ENCODE measurements at places on chromosomes 2 and 18. TPM values are rescaled to one million over a fixed set of nuclear protein-coding genes. Genes with fewer than 3 reads are reported as not detected.
A peak's percentile ranks its signal among the peaks of the same experiment; 100 is the strongest.

DNA sequence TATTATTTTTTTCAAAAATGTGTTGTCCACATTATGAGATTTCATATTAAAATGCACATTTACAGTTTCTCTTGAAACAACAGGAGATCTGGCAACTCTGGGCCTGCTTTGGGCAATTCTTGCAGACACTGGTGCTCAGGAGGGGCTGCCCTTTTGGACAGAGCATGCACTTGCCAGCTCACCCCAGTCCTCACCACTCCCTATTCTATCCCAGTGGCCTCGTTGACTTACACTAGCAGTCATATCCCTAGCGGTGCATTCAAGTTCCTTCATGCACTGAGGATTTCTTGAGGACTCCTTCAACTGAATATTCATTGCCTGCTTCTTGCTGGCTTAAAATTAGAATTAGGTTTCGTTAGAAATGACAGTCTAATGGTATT is 87.9 kb upstream of the FHL2 start:
- H3K4me1 ChIP-seq: peaks cover 33% of the 10 kb centered on the region
- H3K27me3 ChIP-seq: no peaks in the 10 kb centered on the region
- H3K36me3 ChIP-seq: no peaks in the 10 kb centered on the region
- peak overlapping the region; percentile 82 for H3K27ac ChIP-seq

GRCh38 chr2:124816007-124816406 is 790.9 kb downstream of the CNTNAP5 start:
- no peaks in the 10 kb centered on the region for H3K27me3 ChIP-seq
- DNase-seq: no peak
- no peaks in the 10 kb centered on the region for H3K36me3 ChIP-seq
- no peak overlapping the region for H3K27ac ChIP-seq
- H3K4me1 ChIP-seq: no peaks in the 10 kb centered on the region

DNA sequence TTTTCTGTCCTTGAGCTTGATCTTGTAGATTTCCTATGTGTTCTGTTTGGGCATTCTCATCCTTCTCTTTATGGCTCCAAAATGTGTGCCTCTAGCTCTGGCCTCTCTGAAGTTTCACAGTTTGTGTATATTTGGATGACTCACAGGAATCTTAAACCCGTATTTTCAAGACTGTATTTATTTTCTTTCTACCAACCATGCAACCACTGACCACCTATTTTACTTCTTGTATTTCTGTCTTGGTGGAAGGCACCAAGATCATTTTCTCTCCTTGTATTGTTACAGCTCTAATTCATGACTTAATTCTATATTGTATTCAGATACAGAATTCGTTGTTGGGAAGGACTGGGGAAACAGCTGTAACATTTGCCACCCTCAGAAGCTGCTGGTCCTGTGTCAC is 39.5 kb downstream of the ACSL3 start:
- H3K4me1 ChIP-seq: peaks cover 19% of the 10 kb centered on the region
- H3K4me3 ChIP-seq: no peak overlapping the region
- H3K27ac ChIP-seq: no peak overlapping the region
- H3K36me3 ChIP-seq: no peaks in the 10 kb centered on the region
- DNase-seq: no peak
- H3K27me3 ChIP-seq: no peaks in the 10 kb centered on the region

GRCh38 chr2:72149556-72150156 is 2.0 kb upstream of the CYP26B1 start:
- no peaks in the 10 kb centered on the region for H3K36me3 ChIP-seq
- peaks cover 30% of the 10 kb centered on the region for H3K27me3 ChIP-seq
- no peak overlapping the region for H3K27ac ChIP-seq
- DNase-seq: no peak
- peaks cover 48% of the 10 kb centered on the region for H3K4me1 ChIP-seq

- H3K36me3 ChIP-seq: no peaks in the 10 kb centered on the region
- peak overlapping the region; percentile 84 for H3K27ac ChIP-seq
- peaks cover 26% of the 10 kb centered on the region for H3K4me1 ChIP-seq
- no peaks in the 10 kb centered on the region for H3K27me3 ChIP-seq
- H3K4me3 ChIP-seq: no peak overlapping the region
- peak; percentile 71 for DNase-seq
Measured at GRCh38 chr18:62486290-62486964, 36.4 kb upstream of the ZCCHC2 start.

DNA sequence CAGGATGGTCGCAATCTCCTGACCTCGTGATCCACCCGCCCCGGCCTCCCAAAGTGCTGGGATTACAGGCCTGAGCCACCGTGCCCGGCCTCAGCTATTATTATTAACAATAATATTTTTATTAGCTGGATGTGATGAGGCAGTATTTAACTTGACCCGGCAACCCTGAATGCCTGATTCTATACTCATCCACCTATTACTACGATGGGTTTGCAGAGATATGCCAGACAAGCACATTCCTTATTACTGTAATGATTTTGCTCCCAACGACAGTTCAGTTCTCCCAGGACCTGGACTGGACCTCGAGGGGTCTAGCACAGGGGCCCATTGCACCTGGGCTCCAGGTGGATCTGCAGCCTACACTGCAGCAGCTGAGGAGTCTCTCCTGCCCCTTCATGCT is 32.6 kb downstream of the BMP10 start:
- no peak for DNase-seq
- no peak overlapping the region for H3K4me3 ChIP-seq
- no peak overlapping the region for H3K27ac ChIP-seq
- no peaks in the 10 kb centered on the region for H3K27me3 ChIP-seq

DNA sequence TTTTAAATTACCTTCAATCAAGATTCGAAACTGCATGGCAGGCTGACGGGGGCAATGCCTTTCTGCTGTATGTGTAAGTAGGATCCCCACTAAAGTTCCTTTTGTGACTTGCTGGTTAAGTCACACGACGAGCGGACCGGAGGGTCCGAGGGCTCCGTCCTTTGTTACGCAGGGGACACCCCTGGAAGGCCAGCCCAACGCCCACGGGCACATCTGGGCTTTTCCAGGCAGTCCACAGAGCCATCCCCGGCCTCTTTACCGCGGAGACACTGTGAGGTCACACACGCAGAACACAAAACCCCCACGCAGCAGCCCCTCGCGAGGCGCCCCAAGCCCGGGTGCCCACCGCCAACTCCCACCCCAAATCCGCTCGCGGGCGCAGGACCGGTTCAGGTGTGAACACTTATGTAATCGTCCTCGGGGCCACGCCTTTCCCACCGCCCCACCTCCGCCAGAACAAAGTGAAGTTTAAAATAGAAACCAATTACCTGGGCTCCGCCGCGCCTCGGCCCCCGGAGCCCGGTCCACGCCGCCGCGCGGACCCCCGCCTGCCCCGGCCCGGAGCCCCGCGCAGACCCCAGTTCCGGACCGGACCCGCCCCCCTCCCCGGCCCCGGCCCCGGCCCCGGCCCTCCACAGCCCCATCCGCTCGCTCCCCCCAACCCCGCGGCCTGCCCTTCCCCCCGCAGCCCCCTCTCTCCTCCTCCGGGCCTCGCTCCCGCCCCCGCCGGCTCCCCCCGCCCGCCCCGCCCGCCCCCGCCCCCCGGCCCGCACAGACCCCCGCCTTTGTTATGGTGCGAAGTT is 4.2 kb downstream of the ZNF516 start:
- H3K27ac ChIP-seq: peak overlapping the region; percentile 37
- H3K27me3 ChIP-seq: no peaks in the 10 kb centered on the region
- H3K36me3 ChIP-seq: no peaks in the 10 kb centered on the region
- peak overlapping the region; percentile 65 for H3K4me3 ChIP-seq
- H3K4me1 ChIP-seq: peaks cover 19% of the 10 kb centered on the region

DNA sequence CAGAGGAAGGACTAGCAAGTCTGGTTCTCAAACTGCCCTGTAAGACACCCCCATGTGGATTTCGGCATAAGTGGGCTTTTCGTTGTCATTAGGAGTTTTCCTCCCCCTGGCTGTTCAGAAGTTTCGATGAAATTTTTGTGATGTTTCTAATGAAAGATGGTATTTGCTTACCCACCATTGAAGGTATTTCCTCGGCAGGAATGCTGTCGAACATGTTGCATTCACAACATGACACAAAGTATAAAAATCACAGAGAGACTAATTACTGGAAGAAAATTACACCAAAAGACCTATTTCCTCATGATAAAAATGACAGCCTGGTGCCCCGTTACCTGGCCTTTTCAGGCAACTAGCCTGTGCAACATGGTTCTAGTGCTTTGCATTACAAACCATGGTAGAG is 144.9 kb downstream of the TXNL1 start:
- H3K4me1 ChIP-seq: no peaks in the 10 kb centered on the region
- H3K27ac ChIP-seq: no peak overlapping the region
- H3K36me3 ChIP-seq: no peaks in the 10 kb centered on the region
- H3K27me3 ChIP-seq: no peaks in the 10 kb centered on the region
- no peak overlapping the region for H3K4me3 ChIP-seq

- H3K27ac ChIP-seq: peak within 1 kb of the TSS; percentile 97
- H3K4me3 ChIP-seq: peak within 1 kb of the TSS; percentile 82
- peaks cover 10% of the 10 kb centered on the region for H3K4me1 ChIP-seq
- H3K27me3 ChIP-seq: no peaks in the 10 kb centered on the region
- H3K36me3 ChIP-seq: no peaks in the 10 kb centered on the region
Measured at GRCh38 chr2:159285929-159286708, at the start of gene WDSUB1. Gene WDSUB1 (minus strand): TSS chr2:159286703. CDS start chr2:159283069, 3,634 bp downstream.

DNA sequence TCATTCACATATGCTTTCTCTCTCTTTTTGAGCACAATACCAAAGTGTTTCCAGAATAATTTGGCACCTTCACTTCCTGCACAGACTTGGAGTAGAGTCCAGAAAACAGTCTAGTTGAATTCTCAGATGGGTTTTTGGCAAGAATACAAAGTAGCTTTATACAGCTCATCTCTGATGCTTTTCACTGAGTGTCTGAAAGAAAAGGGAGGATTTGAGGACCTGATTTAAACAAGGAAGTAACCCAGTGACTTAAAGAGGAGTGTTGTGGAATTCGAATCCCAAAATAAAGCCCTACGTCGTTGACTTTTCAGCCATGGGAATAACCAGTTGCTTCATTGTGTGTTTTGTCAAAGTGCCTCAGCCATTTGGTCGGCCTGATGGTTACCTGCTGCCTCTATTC is 31.8 kb downstream of the METAP1D start:
- no peaks in the 10 kb centered on the region for H3K36me3 ChIP-seq
- no peak for DNase-seq
- no peaks in the 10 kb centered on the region for H3K4me1 ChIP-seq
- no peaks in the 10 kb centered on the region for H3K27me3 ChIP-seq
- H3K4me3 ChIP-seq: no peak overlapping the region

DNA sequence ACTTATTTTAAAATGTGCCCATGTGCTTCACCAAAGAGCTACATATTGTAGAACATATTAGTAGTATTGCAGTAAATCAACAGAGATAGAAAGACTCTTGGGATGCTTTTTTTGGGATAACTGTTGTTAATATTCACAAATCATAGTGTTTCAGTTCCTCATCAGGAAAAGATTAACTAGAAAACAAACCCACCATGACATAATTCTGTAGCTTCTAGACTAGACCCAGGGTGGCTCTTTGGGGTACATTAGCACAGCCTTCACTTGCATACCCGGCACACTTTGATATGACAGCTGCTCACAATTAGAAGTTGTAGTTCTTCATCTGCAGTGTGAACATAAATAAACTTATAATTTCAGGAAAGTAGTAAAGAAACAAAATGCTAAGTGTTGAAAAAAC is 154.2 kb downstream of the ATP9B start:
- no peak for DNase-seq
- H3K36me3 ChIP-seq: no peaks in the 10 kb centered on the region
- no peak overlapping the region for H3K4me3 ChIP-seq
- H3K27me3 ChIP-seq: no peaks in the 10 kb centered on the region
- no peaks in the 10 kb centered on the region for H3K4me1 ChIP-seq

- H3K27ac ChIP-seq: no peak overlapping the region
- DNase-seq: no peak
- no peaks in the 10 kb centered on the region for H3K27me3 ChIP-seq
Measured at GRCh38 chr2:186726938-186727337, 33.1 kb downstream of the FAM171B start.

DNA sequence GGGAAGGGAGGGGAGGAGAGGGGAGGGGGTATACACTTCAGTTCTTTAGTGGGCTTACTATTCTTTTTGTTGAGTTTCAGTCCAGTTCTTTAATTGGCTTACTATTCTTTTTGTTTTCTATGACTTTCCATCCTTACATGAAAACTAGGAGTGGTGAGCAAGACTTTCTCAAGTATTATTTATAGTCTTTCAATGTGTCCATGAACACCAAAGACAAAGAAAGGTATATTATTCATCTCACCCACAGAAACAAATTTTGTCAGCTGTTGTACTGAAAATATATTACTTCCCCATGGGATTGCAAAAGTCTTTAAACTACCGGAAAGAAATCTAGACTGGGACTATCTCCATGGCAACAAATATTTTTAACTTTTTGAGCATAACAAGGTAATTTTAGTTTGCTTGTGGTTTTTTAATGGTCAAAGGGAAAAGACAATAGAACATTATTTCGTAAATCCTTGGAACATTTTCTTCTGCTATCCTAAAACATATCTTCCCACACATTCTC is 17.6 kb downstream of the ADAM17 start:
- no peak for DNase-seq
- no peaks in the 10 kb centered on the region for H3K36me3 ChIP-seq
- H3K4me1 ChIP-seq: peaks cover 5% of the 10 kb centered on the region

DNA sequence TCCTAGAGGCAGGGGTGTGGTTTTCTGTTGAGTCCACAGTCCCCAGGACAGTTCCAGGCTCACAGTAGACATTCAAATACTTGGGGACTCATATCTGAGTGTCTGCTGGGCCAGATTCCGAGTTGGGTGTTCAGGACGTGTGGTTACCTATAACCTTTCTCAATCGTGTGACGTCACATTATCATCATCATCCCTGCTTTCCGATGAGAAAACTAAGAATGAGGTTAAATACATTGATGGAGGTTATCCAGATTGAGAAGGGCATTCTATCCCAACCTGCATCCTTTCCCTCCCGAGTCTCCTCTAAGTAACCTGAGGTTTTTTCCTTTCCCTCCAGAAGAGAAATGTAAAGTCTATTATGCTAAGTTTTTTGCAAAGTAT is 204.6 kb downstream of the MGAT5 start:
- no peaks in the 10 kb centered on the region for H3K27me3 ChIP-seq
- H3K36me3 ChIP-seq: no peaks in the 10 kb centered on the region
- H3K4me1 ChIP-seq: peaks cover 26% of the 10 kb centered on the region
- DNase-seq: no peak
- H3K27ac ChIP-seq: no peak overlapping the region
- no peak overlapping the region for H3K4me3 ChIP-seq

- H3K27me3 ChIP-seq: no peaks in the 10 kb centered on the region
- no peak overlapping the region for H3K27ac ChIP-seq
- no peaks in the 10 kb centered on the region for H3K36me3 ChIP-seq
Measured at GRCh38 chr2:206641226-206641625, 1.1 kb upstream of the FAM237A start.

RAX gene
- total RNA-seq: not detected

DYSF gene
- 14.1 TPM for total RNA-seq

ANKRD53 gene
- total RNA-seq: 1.5 TPM

CFAP65 gene
- total RNA-seq: 1.3 TPM

DPP4 gene
- 5.5 TPM for total RNA-seq

Data from thyroid gland (tissue), 4 donors.